Activated T-cell treated with anti-CD3 and anti-CD28 coated beads, Interleukin-2, amount 50 U/mL, for 48 hours (primary cell): ENCODE measurements at places on chromosomes 1 and 21.

DNA sequence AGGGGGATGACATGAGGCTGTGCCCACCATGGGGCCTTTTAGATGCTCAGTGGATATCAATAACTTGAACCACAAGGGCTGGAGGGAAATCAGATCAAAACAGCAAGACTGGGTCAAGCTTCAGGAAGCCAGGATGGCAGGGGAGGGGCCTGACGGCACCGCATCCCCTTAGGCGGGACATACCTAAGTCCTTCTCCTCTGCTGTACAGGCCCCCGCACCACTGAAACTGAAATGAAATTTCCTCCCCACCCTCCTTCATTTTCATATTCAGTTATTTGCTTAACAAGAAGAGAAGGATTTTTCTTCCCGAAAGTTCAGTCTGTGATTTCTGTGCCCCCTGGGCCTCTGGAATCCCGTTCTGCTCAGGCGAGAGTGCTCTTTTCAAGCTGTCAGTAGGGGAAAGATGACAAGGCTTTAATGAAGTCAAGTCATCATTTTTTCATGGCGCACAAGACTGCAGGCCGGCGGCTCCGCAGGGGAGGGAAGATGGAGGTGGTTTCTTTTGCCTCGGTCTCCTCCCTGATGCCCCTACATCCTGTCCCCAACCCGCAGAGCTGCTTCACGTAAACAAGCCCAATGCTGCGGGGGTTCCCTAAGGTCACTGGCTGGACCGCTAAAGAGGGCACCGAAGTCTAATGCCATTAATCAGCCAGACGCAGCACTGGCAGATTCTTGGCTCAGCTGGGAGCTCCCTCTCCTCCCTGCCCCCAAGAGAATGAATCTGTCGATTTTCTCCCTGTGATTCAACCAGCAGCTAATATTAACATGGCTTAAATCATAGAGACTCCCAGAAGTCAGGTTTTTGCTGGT lies 264.8 kb downstream of the C1orf94 start:
- DNase-seq: no peak

GRCh38 chr21:46057710-46058241 lies 40.1 kb upstream of the COL6A2 start:
- DNase-seq: no peak

- DNase-seq: no peak
Observed at GRCh38 chr1:19448491-19449439, 36.6 kb downstream of the CAPZB start.

GRCh38 chr1:167095368-167095767 lies 1.5 kb downstream of the STYXL2 start:
- DNase-seq: no peak

DNA sequence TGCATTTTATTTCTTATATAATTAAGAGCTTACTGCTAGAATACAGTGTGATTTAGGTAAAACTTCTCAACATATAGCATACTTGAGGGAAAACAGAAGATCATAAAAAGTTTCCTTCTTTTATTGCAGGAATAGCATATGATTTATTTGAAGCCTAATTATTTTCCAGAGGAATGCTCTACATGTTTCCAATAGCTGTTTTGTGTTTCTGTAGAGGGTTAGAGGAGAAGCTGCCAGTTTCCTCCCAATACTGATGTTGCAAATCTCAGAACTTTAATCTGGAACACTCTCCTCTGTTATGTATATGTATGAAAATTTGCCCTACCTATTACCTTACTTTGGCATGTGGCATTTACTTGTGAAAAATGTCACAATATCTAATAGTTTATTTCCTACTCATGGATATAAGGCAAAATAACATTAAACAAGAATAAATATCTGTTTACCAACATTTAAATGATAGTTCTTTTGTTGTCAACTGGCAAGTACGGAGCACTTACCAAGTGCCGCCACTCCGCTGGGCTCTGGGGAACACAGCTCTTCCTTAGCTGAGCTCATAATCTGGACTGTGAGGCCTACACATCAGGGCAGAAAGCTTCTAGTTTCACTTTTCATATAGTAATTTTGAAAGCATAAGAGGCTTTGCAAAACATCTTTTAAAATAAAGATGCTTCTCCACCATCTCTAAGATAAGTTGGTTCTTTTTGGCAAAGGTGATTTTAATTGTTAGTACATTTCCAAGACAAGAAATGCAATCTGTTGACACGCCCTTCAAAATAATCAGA lies 239.8 kb upstream of the C1orf105 start:
- DNase-seq: peak; percentile 34

- DNase-seq: no peak
Observed at GRCh38 chr1:25871086-25871703, 4.3 kb downstream of the PAQR7 start.

- DNase-seq: peak; percentile 51
Observed at GRCh38 chr1:225772323-225772768, 5.3 kb upstream of the SRP9 start.

DNA sequence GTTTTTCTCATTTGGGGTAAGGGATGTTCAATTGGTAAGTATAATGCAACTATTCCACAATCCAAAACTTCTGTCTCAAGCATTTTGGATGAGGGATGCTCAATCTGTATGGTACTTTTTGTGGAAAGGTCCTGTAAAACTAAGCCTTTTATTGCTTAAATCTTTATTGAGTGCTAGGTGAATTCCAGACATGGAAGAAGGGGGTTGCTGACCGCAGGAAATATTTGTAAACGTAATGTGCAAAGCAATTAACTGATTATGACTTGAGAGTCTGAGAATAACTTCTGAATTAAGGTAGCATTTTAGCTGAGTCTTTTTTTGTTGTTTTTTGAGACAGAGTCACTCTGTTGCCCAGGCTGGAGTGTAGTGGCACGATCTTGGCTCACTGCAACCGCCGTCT lies 3.1 kb downstream of the AKIRIN1 start:
- no peak for DNase-seq

- no peak for DNase-seq
Observed at GRCh38 chr1:187870552-187870951, 1041.8 kb downstream of the PLA2G4A start.

- no peak for DNase-seq
Observed at GRCh38 chr1:109138358-109138757, 24.4 kb downstream of the ELAPOR1 start.

DNA sequence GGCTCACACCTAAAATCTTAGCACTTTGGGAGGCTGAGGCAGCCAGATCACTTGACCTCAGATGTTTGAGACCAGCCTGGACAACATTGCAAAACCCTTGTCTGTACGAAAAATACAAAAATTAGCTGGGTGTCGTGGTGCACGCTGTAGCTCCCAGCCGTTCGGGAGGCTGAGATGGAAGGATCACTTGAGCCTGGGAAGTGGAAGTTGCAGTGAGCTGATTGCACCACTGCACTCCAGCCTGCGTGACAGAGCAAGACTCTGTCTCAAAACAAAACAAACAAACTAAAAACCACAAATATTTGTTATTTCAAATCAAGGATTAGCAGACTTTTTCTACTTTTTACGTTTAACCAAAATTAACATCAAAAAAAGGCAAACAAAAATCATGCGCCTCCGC lies 31.3 kb downstream of the INKA2 start:
- DNase-seq: no peak

GRCh38 chr1:36172017-36172747 lies 16.2 kb downstream of the MAP7D1 start:
- DNase-seq: no peak

GRCh38 chr21:42010507-42011495 lies 641 bp upstream of the ZBTB21 start:
- DNase-seq: peak; percentile 53

GRCh38 chr1:237953238-237953637 lies 62.5 kb upstream of the ZP4 start:
- DNase-seq: no peak

GRCh38 chr1:205259324-205259832 lies 31.6 kb downstream of the TMCC2 start:
- DNase-seq: no peak

GRCh38 chr1:1582585-1583346 lies 8.1 kb upstream of the SSU72 start:
- no peak for DNase-seq

DNA sequence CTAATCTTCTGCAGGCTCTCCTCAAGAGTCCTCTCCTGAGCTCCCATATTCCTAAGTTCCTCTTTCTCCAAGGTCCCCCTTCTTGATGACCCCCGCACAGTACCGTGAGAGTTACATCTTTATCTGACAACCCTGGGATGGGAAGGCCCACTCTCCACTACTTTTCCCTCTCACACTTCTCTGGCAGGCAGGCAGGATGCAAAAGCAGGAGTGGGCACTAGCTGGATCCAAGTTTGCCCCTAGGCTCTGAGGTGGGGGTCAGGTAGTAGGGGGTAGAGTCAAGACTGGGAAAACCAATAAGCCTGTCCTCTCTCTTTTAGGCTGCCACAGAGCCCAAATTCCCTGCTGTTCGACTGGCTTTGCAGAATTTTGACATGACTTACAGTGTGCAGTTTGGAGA lies 3.9 kb downstream of the NSUN4 start:
- no peak for DNase-seq

GRCh38 chr1:230148126-230148652 lies 81.2 kb downstream of the GALNT2 start:
- DNase-seq: no peak

DNA sequence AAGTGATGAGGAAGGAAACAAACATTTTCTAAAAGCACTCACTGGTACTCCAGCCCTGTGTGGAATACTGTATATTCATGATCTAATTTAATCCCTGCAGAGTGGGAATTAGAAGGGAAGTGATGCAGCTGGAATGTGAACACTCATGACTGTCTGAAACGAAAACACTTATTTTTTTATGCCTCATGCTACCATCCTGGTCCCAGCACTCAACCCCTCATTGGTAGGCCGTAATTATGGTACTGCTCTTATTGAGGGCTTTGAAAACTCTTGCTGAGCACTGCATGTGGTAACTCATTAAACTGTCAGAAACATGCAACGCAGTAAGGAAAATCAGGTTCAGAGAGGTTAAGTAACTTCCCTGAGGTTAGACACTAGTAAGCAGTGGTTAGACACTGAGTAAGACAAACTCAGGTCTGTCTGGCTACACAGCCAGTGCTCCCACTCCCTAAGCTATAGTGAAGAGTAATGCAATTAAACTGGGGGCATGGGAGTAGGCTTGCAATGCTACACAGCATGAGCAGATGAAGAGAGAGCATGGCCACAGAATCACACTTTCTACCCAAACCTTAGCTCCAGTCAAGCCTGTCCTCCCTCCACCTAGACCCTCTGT lies 17.3 kb upstream of the TNFSF4 start:
- DNase-seq: no peak

DNA sequence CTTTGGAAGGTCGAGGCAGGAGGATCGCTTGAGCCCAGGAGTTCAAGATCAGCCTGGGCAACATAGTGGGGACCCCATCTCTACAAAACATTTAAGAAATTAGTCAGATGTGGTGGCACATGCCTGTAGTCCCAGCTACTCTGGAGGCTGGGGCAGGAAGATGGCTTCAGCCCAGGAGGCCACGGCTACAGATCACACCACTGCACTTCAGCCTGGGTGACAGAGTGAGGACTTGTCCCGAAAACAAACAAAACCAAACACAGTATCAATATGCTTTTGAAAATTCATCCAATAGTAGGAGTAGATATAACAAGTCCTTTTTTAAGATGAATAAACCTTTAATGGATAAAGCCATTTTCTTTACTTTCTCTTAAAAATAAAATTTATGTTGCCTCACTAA lies 8.5 kb downstream of the APP start:
- DNase-seq: no peak

DNA sequence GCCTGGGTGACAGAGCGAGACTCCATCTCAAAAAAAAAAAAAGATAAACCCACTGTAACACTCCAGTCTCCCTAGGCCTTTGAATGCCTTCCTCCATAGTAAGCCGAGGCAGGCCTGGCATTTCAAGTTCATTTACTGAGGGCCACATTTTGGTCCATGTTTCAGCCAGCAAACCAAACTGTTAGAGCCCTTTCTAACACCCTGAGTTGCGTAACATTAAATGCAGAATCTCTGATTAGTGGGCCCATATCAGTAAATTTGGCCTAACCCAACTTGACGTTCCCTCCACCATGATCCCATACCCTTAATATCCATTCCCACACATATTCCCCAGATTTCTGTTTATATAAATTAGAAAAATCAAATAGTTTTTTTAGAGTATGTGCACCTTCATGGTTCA lies 12.4 kb downstream of the MPZL1 start:
- no peak for DNase-seq

DNA sequence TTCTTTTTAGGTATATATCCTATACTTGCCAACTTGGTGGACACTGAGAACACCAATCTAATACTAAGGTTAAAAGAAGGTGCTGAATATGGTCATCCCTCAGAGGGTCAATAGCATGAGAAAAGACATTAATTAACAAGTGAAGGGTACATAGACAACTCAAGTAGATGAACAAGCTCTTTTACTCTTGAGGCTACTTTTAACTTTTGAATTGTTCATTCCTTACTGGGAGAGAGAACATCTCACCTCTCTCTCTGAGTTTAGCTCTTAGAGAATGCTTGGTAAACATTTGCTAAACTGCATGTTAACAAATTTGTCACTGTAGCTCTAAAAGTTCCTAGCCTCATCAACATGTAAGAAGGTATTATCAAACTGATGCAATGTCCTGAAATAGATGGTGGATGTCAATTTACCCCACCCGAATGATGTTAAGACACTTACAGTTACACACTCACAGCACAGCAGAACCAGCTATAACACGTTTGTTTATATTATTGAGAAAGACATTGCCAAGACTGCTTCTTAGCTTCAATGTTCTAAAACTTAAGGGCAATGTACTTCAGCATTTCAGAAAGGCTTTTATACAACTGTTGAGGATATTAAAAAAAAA lies 35.9 kb downstream of the HEATR1 start:
- DNase-seq: no peak

- DNase-seq: no peak
Observed at GRCh38 chr1:205262731-205263171, 35.0 kb downstream of the TMCC2 start.

DNA sequence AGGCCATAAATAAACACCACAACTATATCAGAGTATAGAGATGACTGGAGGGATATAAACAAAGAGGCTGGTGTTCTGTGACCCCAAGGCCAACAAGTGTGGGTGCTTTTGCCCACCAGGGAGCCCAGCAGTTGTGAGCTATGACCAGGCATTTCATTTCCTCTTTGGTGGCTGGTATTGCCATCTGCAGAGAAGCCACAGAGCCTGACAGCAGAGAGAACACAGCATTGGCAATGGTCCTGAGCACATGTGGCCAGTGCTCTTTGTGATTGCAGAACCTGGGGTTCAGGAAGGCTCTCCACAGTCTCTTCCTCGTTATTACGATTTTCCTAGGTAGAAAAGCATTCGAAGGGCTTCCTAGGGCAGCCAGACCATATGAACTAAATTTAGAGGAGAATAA lies 112.3 kb downstream of the TM2D1 start:
- no peak for DNase-seq

DNA sequence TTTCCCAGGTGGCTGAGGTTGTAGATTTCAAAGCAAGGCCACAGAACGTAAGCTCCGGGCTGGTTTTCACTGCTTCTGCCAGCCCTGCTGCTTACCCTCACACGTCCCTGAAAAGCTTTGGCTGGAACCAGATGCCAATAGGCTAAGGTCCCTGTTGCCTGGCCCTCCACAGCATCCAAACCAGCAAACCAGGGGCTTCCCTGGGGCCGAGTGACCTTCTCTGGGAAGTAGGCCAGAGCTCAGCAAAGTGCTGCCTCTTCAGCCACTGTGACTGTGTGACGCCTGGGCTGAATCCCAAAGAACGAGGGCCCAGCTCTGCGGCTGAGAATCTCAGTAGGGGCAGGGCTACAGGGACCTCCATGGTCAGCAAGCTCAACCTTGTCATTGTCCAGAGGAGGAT lies 28.9 kb upstream of the RBM15 start:
- DNase-seq: no peak
